ENCODE measurements at places on chromosomes 2 and 18. TPM values are rescaled to one million over a fixed set of nuclear protein-coding genes. Genes with fewer than 3 reads are reported as not detected.
A peak's percentile ranks its signal among the peaks of the same experiment; 100 is the strongest.

KANSL3 gene
- total RNA-seq = 70.5 TPM

CMPK2 gene
- total RNA-seq = 3.1 TPM

MROH2A gene
- total RNA-seq = not detected

ITGAV gene
- 132 TPM for total RNA-seq

UGP2 gene
- total RNA-seq = 60.1 TPM

- no peak for DNase-seq
Measured at GRCh38 chr2:172226244-172227061, 123.8 kb upstream of the DLX2 start.

- no peak for DNase-seq
Measured at GRCh38 chr18:31512203-31512764, 14.3 kb downstream of the DSG2 start.

DNA sequence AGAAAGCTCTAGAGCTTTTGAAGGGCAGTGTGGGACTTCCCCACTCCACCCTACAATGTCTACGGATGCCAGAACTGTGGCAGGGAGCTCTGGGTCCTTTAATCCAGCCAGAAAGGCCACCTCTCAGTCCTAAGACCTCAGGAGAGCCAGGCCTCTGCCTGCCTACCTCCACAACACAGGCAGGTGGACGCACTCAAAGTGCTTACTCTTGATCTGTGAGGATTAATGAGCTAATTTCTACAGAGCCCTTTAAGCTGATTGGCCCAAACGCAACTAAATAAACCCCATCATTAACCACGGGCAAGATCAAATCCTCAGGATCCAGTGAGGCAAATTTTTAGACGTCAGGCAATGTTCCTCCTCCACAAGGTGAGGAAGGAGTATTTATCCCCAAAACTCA, 8.1 kb downstream of the STK39 start:
- no peak for DNase-seq

GRCh38 chr2:4866198-4866597, 826.0 kb upstream of the SOX11 start:
- no peak for DNase-seq

PFN4 gene
- total RNA-seq = not detected

ALPI gene
- not detected for total RNA-seq

- no peak for DNase-seq
Measured at GRCh38 chr2:73982140-73982617, 2.5 kb upstream of the TET3 start.

GRCh38 chr18:4551001-4551360, 95.9 kb upstream of the DLGAP1 start:
- no peak for DNase-seq

- DNase-seq = no peak
Measured at GRCh38 chr2:96342085-96342484, 6.5 kb downstream of the NCAPH start.

DNA sequence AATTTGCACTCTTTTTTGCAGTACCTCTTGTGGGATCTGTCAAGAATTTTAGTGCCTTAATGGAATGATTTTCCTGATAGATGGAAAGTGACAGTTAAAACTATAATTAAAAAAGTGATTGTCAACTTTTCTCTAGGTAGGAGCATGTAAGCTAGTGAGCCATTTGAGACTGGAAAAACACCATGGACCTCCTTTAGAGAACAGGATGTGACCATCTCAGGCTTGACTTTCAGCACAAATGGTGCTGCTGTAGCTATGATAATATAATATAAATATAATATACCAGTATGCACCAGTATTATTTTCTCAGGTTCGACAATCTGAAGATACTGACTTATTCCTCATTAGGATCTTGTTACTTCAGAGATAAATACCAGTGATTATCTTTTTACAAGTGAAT, 27.8 kb downstream of the ZNF236 start:
- no peak for DNase-seq

ESPNL gene
- total RNA-seq = 0.56 TPM

- no peak for DNase-seq
Measured at GRCh38 chr2:205198140-205198525, 484.2 kb upstream of the NRP2 start.

ICA1L gene
- 1.4 TPM for total RNA-seq

- DNase-seq = no peak
Measured at GRCh38 chr2:189411860-189412259, 29.4 kb upstream of the WDR75 start.

- DNase-seq = no peak
Measured at GRCh38 chr2:218829868-218830451, 1.6 kb downstream of the PRKAG3 start.

DNA sequence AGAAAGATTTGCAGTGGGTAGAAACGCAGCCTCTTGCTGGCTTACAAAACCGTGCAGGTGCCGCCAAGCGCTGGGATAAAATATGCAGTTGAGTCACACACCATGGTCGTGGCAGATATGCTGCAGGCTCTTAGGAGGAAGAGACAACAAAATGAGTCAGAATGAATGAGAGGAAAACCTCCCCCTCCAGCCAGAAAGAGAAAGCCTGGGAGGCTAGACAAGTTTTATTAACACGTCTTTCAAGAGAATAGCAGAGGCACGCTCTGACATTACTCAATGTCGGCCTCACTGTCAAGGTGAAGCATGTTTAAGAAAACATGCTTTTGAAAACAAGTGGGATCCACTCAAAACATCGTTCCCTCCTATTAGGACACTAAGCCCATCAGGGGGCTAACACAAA, 37.1 kb upstream of the ZCCHC2 start:
- DNase-seq = no peak

NHEJ1 gene
- total RNA-seq = 17.8 TPM

DNA sequence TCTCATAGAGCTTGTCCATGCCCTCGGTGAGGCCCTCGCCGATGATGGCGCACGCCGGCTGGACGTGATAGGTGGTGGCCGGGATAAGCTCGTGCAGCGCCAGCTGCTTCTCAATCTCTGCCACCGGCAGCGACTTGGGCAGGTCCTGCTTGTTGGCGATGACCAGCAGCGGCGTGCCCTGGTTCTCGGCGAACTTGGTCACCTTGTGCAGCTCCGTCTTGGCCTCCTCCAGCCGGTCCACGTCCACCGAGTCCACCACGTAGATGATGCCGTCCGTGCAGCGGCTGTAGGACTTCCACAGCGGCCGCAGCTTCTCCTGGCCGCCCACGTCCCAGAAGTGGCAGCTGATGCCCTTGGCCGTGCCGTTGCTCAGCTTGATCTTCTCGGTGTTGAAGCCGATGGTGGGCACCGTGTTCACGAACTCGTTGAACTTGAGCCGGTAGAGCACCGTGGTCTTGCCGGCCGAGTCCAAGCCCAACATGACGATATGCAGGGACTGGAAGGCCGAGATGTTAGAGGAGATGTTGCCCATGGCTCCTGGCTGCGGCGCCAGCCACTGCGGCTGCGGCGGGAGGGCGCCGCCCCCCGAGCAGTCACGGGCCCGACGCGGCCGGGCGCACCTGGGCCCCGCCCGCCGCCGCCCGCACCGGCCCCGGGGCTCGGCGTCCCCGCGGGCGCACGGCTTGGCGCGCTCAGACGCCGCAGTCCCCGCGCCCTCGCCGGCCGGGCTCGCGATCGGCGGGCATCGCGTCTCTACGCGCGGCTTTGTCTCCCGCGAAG, 636 bp downstream of the ARL4C start:
- DNase-seq = peak; percentile 73

Data from suprapubic skin (tissue), 4 donors.